ENCODE measurements at places on chromosomes 2 and 18.

DNA sequence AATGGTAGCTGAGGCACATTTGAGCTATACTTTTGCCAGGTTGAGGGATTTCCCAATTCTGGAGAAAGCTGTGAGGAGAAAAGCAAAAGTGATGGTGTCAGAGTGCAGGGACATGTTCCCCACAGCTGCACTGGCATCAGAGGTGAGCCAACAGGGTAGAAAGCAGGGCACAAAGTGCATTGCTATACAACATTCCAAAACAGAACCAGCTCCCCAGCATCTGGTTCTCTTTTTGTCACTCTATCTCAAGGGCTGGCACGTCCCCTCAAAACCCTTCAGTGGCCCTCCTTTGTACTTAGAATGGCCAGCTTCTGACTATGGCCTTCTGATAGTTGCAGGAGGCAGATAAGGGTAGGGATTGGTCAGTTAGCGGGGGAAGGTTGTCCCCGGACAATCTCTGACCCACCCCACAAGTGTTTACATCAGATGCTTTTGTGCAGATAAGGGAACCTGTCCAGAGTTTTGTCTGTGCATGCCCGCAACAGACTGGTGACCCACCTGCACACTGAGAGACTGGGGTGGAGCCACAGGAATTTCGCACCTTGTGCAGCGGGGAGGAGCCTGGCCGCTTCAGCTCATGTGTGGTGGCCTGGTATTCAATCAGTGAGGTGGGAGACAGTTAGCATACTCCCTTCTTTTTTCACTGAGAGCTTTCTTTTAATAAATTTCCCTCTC, 31.0 kb upstream of the TMEM17 start:
- DNase-seq: no peak

GRCh38 chr18:44723411-44723810, 42.7 kb downstream of the SETBP1 start:
- DNase-seq: no peak

GRCh38 chr2:178109813-178110212, 2.4 kb upstream of the RBM45 start:
- no peak for DNase-seq

DNA sequence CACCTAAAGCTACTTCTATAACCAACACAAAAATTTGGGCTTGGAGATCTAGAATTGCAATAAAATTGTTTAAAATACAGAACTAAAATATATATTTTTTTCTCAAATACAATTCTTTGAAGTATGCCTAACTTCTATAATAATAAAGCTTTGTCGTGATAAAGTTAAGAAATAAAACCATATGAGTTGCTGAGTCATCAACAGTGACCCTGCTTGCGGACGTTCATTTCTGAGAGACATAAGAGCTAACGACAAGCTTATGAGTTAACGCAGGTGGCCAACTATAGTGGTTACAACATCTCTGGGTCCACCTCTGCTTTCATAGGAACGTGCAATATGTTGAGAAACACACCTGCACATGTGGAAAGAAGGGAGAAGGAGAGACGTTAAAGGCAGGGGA, 407.1 kb upstream of the SLC14A2 start:
- no peak for DNase-seq

DNA sequence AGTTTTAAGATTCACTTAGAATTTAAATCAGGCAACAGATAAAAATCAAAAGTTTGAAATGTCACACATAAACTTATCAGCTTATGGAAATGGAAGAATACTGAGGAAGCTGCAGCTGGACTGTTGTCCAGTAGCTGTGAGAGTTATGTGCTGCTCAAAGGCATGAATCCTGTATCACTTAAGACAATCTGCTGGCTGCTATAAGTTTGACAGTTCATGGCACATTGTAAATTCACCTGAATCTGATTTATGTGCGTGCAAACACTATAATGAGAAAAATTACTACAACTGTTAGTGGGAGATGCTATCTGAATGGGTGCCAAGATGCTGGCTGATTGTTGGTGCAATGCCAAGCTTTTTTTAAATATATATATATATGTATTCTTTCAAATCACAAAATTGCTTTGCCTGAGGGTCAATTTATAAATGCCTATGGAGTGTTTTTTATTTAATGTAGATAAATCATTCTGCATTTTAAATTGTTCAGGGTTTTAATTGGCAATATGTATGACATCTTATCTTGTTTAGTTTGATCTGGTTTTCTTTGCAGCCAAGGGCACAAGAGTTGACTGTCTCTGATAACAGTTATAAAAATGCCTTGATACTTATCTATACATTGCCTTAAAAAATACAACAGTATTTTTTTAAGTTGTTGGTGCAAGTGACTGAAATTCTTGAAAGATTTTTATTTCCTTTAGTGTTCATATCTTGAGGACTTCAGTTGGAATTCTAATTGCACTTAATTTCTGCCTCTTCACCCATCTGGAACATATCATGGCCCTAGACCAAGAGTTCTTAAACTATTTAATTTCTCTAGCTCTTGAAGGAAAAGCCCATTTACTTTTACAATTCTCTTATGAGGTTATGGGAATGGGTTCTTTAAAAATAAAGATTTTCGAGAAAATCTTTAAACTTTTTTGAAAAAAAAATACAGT, 48.7 kb downstream of the CAVIN2 start:
- DNase-seq: no peak

- DNase-seq: no peak
Measured at GRCh38 chr18:9876867-9877654, 8.7 kb upstream of the TXNDC2 start.

DNA sequence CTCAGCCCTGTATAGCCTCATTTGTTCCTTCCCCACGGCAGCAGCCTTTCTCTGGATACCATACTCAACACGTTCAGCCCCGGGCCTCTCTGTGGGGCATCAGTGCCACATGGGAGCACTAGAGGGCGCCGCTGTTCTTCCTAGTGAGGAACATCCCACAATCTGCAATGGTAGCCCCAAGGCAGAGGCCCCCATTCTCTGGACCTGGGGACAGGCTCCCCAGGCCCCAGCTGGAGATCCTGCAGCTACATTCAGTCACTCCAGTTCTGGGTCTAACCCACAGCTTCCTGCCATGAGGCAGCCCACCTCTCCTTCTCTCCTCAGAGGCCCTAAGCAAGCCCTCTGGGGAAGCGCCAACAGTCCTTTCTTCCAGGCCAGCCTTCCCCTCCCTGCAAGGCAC, 14.2 kb upstream of the SFXN5 start:
- no peak for DNase-seq

- DNase-seq: no peak
Measured at GRCh38 chr2:133992454-133992853, 261.4 kb upstream of the MGAT5 start.

- no peak for DNase-seq
Measured at GRCh38 chr2:201852878-201853415, 46.6 kb downstream of the CDK15 start.
